ENCODE measurements at places on chromosomes 5 and 9.

DNA sequence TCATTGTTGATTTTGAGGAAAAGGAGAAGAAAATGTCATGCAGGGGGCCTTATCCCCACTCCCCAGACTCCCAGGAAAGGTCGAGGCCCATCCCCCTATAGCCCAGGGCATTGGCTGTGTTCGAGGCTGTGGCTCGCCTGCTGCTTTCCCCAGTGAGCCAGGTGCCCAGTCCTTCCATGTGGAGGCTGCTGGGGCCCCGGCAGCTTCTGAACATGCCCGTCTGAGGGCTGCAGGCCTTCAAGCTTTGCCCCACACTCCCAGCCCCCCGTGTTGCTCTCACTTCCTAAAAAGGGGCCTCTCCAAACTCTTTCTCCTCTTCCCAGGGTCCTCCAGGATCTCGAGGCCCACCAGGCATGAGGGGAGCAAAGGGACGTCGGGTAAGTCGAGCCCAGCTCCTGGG, 64.7 kb upstream of the ORM1 start:
- no peak for DNase-seq

- no peak for DNase-seq
Observed at GRCh38 chr5:38453506-38453905, 102.9 kb downstream of the LIFR start.

DNA sequence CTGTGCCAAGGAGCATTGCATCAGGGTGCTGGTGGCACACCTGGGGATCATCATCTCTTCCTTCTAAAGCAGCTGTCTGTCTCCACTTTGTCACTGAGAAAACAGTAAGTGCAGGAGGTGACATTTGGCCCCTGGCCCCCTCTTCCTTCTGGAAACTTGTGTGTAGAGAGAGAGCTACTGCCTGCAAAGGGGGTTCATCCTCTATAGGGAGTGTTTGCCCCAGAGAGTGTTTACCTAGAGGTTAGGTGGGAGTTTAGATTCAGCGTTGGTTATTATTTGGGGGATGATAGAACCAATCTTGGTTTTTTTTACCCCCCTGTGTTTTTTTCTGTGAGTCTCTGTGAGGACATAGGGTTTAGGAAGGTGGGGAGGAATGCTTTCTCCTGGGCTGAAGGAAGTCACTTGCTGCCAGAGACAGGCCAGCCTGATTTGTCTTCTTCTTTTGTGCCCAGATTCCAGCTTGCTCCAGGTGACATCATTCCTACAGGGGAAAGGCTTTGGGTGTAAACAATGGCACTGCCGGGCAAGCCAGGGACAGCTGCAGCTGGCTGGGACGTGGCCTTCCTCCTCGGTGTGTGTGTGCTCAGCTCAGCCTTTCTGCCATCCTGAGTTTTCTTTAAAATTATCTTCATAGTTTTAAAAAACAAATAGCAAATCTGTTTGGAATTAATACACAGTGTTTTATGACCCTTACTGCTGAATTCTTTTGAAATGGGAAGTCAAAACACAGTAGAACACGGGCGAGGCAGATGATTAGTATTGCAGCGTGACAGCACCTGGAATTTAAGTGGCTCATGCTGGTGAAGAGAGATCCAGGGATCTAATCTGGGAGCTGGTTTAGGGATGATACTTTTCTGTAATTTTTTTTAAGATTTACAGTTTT, 24.5 kb downstream of the PRRC2B start:
- DNase-seq, result peak; percentile 45

DNA sequence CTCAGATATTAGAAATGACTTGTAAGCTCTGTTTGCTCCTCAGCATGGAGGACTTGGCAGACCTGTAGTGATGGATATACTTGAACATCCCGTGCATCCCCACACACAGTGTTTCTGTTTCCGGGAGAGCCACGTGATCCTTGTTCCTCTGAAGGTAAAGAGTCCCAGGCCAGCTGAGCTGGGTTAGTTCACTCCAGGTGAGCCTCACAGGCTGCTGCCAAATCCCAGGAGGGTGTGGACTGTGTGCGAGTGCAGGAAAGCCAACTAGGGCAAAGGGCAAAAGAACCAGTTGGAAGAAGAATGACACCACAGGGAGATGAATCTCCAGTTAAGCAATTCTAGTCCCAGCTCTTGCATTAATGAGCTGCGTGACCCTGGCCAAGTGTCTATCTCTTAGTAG, 10.4 kb upstream of the TOMM5 start:
- DNase-seq, result no peak

DNA sequence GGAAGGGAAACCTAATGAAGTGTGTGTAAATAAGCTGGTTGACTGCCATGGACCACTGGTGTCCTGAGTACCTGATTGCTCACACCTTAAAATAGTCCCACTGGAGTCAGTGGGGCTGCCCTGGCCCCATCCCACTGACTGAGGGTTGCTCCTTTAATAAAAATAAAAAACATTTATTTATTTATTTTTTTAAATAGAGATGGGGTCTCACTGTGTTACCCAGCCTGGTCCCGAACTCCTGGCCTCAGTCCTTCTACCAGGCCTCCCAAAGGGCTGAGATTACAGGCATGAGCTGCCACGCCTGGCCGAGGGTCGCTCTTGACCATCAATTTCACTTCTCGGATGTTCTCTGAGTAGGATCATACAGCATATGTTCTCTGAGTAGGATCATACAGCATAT, 394.2 kb upstream of the IRX2 start:
- no peak for DNase-seq

GRCh38 chr9:33227741-33228140, 12.2 kb upstream of the SPINK4 start:
- DNase-seq, result no peak

DNA sequence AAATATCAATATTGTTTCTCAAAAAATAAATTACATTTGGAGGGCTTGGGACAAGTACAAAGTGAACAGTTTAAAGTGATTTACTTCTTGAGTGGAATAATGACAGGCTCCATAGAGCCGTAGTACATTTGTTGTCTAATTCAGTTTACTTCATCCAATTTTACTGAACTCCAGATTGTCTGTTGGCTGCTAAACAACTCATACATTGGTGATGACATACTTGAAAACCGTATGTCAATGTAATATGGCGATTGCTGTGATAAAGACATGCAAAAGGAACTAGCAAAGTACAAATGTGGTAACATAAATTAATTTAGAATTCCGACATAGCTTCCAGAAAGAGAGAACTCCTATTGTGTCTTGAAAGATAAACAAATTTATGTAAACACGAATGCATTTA, 1197.5 kb upstream of the CDH18 start:
- DNase-seq, result no peak

DNA sequence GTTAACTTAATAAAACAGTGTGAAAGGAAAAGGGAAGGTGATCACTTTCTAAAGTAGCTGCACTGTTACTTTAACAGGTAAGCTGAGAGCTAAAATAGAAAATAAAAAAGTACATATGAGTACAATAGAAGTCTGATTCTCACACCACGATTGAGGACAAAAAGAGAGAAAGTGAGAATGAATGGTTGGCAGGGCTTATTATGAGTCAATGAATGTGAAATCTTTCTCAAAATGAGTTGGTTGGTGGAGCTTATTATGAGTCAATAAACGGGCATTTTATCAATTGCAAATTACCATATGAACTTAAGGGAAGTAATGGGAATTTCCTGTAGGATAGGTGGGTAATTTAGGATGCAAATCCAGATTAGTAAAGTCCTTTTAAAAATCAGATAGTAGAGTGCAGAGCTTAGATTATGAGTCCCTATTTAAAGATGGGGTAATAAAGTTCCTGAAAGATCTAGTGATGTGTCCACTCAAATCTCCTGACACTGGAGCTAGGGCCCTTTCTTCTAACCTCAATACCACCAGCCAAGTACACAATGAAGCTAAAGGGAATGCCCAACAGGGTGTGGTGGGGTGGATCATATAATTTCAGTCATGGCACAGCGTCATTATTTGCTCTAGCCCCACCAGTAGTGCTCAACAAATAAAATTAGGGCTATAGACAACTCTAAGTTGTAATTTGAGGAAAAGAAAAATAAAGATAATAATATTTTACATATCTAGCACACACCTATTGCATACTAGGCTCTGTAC, 21.1 kb upstream of the TLR4 start:
- DNase-seq, result no peak

GRCh38 chr5:19241690-19242089, 746.3 kb downstream of the CDH18 start:
- no peak for DNase-seq

- DNase-seq, result no peak
Observed at GRCh38 chr5:16913187-16914107, 22.6 kb downstream of the MYO10 start.

GRCh38 chr9:115207003-115207836, 89.3 kb upstream of the TNC start:
- no peak for DNase-seq

GRCh38 chr9:110821064-110821463, 152.5 kb downstream of the MUSK start:
- DNase-seq, result no peak

- DNase-seq, result no peak
Observed at GRCh38 chr5:68318955-68319705, 103.6 kb downstream of the PIK3R1 start.

DNA sequence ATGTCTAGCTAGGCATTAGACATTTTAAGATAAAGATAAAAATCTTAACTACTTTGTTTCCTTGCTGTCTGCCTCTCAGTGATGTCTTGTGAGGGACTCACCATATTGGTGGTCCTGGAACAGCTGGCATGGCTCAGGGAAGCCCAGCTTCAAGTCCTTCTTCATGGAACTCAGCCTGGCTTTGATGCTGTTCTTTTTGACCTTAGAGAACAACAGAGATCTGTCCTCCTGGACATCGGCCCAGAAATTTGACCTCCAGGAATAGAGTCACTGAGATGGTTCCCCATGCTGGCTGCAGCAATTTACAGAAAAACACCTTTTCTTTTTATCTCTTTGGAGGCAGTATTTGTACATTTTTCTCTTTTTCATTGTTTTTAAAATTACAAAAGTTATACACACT, 235.5 kb upstream of the WWC1 start:
- no peak for DNase-seq

DNA sequence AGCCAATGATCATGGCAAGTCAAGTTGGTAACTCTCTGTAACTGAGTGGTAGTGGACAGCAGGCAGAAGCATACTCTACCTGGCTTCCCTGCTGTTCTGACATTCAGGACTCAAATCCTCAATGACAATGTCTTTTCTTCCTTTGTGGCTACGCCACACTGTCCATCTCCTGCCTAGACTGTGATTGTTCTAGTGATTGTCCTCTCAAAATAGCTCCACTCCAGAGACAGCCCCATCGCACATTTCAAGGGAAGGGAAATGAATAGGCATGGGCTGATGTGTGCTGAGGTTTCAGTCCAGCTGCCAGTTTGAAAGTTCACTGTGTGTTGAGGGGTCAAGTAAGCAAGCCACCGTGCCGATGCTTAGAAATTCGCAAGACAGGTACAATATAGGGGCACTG, 227.0 kb upstream of the WWC1 start:
- DNase-seq, result no peak

- DNase-seq, result no peak
Observed at GRCh38 chr9:136093995-136094881, 851 bp downstream of the NACC2 start.

DNA sequence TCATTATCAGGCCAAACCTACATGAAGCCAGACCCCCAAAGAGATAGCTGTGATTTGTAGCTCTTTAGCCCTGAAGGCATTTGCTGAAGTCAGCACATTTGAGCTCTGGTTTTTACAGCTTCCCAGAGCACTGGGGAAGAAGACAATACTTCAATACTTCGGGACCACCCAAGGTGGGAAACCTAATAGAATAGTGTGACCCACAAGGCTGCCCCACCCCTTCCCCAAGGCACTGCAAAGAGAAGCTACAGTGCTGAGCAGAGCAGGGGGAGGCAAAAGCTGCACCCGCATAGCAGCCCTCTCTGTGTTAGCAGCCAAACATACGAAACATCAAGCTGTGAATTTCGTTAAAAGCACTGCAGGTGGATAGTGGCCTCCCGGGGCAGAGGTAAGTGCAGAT, 87.3 kb downstream of the HSD17B3 start:
- no peak for DNase-seq

- DNase-seq, result no peak
Observed at GRCh38 chr9:133979921-133980863, 11.9 kb downstream of the VAV2 start.

DNA sequence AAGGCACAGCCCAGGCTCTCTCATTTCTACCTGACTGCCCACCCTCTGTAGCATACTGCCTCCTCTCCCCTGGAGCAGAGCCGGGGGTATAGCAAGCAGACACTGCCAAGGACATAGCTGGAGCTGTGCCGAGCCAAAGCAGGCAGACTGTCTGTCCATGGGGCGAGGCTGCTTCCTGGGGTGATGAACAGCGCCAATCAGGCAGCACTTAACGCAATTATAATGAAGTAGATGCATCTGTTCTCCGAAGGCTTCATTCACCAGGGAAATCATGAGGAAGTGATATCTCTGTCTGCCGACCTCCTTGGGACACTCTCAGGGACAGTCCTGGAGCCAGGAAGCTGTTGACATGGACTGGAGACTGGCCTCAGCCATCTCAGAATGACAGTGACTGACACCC, 230.7 kb downstream of the ASTN2 start:
- DNase-seq, result no peak

DNA sequence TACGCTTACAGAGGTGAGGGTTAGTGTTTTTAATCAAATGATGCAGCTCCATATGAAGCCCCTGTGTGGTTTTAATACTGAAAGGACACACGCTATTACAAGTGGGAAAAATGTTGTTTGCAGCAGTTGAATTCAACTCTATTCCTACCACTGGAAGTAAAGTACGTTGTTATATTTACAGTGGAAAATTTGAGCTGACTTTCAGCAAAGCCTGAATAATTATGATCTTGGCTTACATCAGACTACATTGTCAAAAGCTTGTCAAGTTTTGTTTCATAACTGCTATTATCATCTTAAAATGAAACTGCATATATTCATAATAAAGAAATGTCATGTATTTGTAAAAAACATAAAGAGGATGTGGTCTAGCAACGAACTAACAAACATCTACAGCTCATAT, 818.5 kb downstream of the SEMA5A start:
- no peak for DNase-seq

DNA sequence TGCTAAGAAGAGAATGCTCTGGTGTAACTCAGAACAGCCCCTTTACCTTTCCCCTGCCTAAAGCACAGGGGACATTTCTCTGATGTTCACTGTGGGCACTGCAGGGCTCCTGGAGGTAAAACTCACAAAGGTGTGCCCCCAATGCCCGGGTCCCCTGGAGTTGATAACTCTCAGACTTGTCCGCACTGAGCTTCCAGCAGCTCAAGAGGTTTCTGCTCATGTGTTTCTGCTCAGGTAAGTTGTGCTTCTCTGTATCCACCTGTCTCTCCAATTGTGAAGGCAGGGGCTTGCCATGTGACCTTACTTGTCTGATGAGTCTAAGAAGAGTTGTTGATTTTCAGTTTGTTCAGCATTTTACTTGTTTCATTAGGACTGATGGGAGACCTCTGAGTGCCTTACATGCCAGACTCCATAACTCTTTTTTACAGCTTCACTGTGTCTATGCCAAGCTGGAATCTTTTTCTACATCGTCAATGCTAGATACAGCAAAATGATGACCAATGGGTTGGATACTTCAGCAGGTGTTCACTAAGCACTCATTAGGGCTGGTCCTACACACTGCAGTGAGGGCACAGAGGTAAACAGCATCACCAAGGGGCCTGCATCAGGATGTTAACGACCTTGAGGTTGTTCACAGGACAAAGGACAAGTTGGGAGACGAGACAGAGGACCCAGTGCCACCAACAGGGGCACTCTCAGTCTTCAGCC, 56.4 kb downstream of the MRPL36 start:
- no peak for DNase-seq

GRCh38 chr5:26894719-26895263, 143.6 kb downstream of the CDH9 start:
- DNase-seq, result peak; percentile 64
